Immature natural killer cell (primary cell): ENCODE measurements at places on chromosomes 13 and 19. TPM values are rescaled to one million over a fixed set of nuclear protein-coding genes. Genes with fewer than 3 reads are reported as not detected.

- peaks cover 14% of the 10 kb centered on the region for H3K27me3 ChIP-seq
- H3K36me3 ChIP-seq, result no peaks in the 10 kb centered on the region
- no peaks in the 10 kb centered on the region for H3K4me1 ChIP-seq
- no peak overlapping the region for H3K27ac ChIP-seq
Observed at GRCh38 chr19:55820037-55820436, 11.8 kb downstream of the NLRP11 start.

Gene PSG11
- not detected for polyA plus RNA-seq

- no peaks in the 10 kb centered on the region for H3K36me3 ChIP-seq
- peak; percentile 48 for DNase-seq
- no peak overlapping the region for H3K4me3 ChIP-seq
Observed at GRCh38 chr19:3604987-3605343, 1.7 kb downstream of the TBXA2R start.

Gene LAIR1
- 247 TPM for polyA plus RNA-seq

DNA sequence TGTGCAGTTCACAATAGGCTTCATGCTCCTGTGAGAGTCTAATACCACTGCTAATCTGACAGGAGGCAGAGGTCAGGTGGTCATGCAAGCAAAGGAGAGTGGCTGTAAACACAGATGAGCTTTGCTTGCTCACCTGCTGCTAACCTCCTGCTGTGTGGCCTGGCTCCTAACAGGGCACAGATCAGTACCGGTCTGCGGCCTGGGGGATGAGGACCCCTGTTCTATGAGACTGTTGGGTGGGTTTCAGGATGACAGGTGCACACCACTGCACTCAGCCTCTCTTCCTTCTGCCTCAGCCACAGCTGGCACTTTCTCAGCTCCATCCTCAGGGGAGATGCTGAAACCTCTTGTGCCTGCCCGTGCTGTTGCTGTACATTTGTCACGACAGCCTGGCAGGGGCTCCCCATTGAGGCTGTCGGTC is 9.7 kb downstream of the CLEC4G start:
- DNase-seq, result no peak
- no peak overlapping the region for H3K27ac ChIP-seq
- peaks cover 2% of the 10 kb centered on the region for H3K4me1 ChIP-seq

- H3K36me3 ChIP-seq, result no peaks in the 10 kb centered on the region
- H3K4me3 ChIP-seq, result no peak overlapping the region
- peaks cover 13% of the 10 kb centered on the region for H3K27me3 ChIP-seq
- no peaks in the 10 kb centered on the region for H3K4me1 ChIP-seq
Observed at GRCh38 chr13:50668691-50669271, 174.7 kb downstream of the DLEU7 start.

Gene ADGRE3
- polyA plus RNA-seq, result not detected

Gene PLPPR3
- not detected for polyA plus RNA-seq

Gene NOVA2
- polyA plus RNA-seq, result not detected

GRCh38 chr13:77423296-77423695 is 96.4 kb upstream of the MYCBP2 start:
- no peaks in the 10 kb centered on the region for H3K36me3 ChIP-seq
- H3K27ac ChIP-seq, result no peak overlapping the region
- no peaks in the 10 kb centered on the region for H3K4me1 ChIP-seq
- H3K27me3 ChIP-seq, result peaks cover 1% of the 10 kb centered on the region

GRCh38 chr13:83906240-83906820 is 24.1 kb upstream of the SLITRK1 start:
- no peaks in the 10 kb centered on the region for H3K36me3 ChIP-seq
- no peak overlapping the region for H3K27ac ChIP-seq
- DNase-seq, result no peak
- no peaks in the 10 kb centered on the region for H3K27me3 ChIP-seq
